Activated effector memory CD4-positive, alpha-beta T cell treated with Interleukin-2 at 50 U/mL for 16 hours (primary cell): ENCODE measurements at places on chromosomes 12 and 14.

GRCh38 chr12:60281522-60281921 lies 685.7 kb downstream of the SLC16A7 start:
- no peak for DNase-seq

DNA sequence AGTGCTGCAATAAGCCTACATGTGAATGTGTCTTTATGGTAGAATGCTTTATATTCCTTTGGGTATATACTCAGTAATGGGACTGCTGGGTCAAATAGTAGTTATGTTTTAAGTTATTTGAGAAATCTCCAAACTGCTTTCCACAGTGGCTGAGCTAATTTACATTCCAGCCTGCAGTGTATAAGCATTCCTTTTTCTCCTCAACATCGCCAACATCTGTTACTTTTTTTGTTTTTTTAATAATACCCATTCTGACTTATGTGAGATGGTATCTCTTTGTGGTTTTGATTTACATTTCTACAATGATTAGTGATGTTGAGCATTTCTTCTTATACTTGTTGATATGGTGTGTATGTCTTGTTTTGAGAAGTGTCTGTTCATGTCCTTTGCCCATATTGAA lies 1186.2 kb downstream of the BCL11B start:
- no peak for DNase-seq

DNA sequence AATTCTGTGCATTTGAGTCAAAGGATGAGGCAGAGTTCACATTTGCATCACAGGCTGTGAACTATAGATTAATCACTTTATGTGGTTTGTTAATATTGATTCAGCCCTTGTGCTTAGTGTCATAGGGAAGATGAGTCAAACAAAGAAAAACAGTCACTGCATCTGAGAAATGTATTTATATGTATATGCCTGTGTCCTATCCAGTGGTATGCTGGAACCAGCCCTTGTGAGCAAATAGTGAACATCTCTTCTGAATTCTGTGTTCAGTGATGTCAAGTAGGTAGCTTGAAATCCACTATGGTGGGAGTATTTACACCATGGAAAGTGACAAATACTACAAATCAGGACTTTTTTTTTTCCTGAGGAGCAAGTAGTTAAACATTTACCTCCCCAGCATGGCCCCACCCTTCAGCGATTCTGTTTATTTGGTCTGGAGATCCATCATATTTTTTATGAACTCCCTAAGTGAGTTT lies 128.5 kb downstream of the HMGA2 start:
- DNase-seq, result no peak

- DNase-seq, result peak; percentile 79
Measured at GRCh38 chr14:106518054-106518943, 991.9 kb downstream of the TMEM121 start.

GRCh38 chr12:131176926-131177325 lies 223.2 kb downstream of the ADGRD1 start:
- DNase-seq, result no peak

- DNase-seq, result no peak
Measured at GRCh38 chr14:34682787-34683321, 31.5 kb downstream of the CFL2 start.

DNA sequence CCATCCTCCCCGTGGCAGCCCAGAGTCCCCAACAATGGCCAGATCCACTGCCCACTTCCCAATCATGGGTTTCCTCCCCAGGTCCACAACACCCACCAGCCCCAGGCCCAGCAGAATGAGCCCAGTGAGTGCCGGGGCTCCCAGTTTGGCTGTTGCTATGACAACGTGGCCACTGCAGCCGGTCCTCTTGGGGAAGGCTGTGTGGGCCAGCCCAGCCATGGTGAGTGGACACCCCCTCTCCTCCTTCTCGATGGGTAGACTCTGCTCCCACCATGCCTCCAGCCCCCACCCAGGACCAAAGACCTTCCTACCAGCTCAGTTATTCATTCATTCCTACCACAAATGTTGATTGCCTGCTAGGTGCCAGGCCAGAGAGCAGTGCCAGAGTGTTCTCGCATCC lies 23.8 kb downstream of the PAPLN start:
- DNase-seq, result no peak

GRCh38 chr14:68427550-68427890 lies 365.3 kb downstream of the ZFP36L1 start:
- no peak for DNase-seq

DNA sequence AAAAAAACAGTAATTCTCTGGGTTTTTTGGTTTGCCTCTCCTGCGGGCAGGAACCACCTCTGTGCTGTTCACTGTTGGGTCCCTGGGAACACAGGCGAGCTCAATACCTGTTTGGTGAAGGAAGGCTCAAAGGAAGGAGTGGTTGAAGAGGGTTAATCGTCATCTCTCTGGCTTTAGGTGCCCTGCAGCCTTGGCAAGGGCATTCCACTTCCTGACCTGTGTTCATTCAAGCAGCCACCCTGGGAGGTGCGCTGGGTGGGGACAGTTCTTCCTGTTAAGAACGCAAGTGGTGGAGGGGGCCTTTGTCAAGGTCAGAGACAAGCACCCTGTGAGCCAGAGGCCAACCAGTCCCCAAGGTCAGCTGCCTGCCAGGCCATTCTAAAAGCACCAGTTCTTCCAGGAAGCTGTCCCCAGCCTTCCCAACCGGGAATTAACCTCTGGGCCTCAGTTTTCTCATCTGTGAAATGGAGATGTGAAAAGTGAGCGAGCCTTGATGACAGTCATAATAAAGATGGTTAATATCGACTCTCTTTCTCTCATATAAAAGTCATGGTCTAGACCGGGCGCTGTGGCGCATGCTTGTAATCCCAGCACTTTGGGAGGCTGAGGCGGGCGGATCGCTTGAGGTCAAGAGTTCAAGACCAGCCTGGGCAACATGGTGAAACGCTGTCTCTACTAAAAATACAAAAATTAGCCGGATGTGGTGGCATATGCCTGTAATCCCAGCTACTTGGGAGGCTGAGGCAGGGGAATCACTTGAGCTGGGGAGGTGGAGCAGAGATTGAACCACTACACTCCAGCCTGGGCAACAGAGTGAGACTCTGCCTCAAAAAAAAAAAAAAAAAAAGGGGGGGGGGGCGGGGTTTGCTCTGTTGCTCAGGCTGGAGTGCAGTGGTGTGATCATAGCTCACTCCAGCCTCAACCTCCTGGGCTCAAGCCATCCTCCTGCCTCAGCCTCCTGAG lies 6.1 kb downstream of the RHOF start:
- peak; percentile 52 for DNase-seq

DNA sequence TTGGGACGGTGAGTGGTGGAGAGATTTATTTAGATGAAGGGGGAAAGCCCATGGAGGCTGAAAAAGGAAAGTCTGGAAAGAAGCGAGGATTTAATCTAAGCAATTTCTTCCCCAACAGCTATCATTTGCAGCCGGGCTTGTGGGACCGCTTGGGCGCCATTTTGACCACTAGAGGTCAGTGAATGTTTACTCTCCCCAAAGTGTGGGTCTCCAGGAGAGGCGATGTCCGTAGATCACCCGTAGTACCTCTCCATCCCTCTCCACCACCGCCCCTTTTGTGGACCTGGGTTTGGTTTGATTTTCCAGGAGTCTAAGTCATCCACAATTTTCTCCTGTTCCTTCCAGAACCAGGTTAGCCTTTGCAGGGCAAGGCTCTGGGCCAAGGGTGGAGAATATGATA lies 91.2 kb upstream of the PARP11 start:
- no peak for DNase-seq

DNA sequence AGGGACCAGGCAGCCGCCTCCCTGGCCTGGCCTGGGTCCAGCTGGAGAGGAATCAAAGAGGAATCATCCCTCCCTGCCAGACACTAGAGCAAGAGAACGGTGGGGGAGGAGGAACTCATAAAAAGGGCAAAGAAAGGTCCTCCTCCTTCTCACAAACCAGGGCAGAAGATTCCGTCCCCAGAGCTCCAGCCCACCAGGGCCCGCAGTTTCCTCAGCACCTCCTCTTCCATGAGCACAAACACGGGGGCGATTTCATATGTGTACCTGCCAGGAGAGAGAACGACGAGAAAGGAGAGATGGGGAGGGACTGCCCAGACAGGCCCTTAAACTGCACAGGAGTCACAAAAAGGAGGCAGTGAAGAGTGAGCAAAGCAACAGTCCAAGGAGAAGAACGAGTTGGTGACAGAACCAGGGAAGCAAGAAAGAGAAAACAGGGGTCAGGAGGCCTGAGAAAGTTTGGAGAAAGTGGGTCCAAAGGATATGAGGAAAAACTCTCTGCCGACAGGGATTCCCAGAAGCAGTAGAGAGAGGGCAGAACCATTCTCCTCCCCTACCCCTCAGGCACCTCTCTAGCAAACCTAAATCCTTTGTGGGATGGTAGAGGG lies 8.7 kb upstream of the ZNF740 start:
- no peak for DNase-seq

DNA sequence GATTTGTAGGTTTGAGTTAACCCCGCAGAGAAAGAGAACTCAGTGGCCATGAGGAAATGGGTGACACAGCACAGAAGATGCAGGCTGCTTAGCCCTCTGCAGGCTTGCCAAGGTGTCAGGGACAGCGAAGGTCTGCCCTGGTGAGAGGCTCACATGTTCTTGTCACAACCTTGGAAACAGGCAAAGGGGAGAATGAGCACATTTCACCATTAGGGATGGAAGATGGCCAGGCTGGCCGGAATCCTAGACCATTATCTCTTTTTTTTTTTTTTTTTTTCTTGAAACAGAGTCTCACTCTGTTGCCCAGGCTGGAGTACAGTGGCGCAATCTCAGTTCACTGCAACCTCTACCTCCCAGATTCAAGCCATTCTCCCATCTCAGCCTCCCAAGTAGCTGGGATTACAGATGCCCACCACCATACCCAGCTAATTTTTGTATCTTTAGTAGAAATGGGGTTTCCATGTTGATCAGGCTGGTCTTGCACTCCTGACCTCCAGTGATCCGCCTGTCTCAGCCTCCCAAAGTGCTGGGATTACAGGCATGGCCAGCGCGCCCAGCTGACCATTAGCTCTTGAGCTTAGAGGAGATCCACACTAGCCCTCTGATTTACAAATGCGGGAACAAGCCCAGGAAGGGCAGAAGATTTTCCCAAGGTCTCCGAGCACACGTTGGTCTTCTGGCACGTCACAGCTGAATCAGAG lies 34.6 kb downstream of the LTBP2 start:
- no peak for DNase-seq

- no peak for DNase-seq
Measured at GRCh38 chr12:8057839-8058238, 8.3 kb downstream of the C3AR1 start.

DNA sequence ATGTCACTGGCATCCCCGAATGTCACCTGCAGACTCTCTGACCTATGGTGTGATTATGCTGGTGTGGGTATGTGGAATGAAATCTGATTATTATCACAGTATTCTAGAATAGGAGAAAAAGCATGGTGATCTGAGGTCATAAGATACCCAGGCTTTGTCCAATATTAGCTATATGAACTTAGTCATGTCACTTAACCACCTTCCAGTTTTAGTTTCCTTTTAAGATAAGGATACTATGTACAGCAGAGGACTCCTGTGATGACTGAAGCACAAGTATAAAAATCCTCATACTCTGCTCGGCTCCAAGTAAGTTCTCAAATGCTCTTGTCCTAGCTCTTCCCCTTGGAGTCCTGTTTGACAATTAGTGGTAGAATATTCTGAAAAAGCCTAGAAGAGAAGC lies 2.8 kb downstream of the GNS start:
- no peak for DNase-seq

GRCh38 chr12:118371321-118372282 lies 1.1 kb downstream of the TAOK3 start:
- no peak for DNase-seq

GRCh38 chr12:5565933-5566599 lies 134.2 kb downstream of the NTF3 start:
- no peak for DNase-seq
